NCI-H345 (cell line): ENCODE measurements at places on chromosomes 5 and 9.

GRCh38 chr5:117486879-117487391, 912.3 kb upstream of the SEMA6A start:
- no peak for DNase-seq

GRCh38 chr5:80177236-80177635, 78.6 kb downstream of the SERINC5 start:
- DNase-seq: no peak

GRCh38 chr5:62308439-62308838, 2.4 kb downstream of the KIF2A start:
- DNase-seq: no peak

GRCh38 chr5:78533356-78533755, 115.2 kb downstream of the LHFPL2 start:
- DNase-seq: no peak

- DNase-seq: no peak
These were observed 30.7 kb downstream of the TERT start for GRCh38 chr5:1264211-1264610.

DNA sequence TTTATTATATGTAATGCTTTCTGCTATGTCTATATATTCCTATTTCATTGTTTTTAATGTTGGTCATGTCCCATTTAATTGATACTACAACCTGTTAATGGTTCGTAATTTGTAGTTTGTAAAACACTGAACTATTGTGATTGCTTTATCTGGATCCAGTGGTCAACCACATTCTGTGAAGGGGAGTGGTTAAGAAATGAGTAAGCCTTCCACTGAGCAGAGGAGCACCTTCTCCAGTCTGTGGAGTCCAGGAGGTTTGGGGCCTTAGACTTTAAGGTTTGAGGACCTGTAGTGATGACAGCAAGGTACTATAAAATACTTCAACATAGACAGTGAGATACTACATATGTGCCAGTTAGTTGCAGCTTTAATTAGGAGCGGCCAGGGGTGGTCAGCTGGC, 67.7 kb upstream of the RAD23B start:
- no peak for DNase-seq

GRCh38 chr5:96114736-96115135, 153.1 kb upstream of the ELL2 start:
- no peak for DNase-seq

DNA sequence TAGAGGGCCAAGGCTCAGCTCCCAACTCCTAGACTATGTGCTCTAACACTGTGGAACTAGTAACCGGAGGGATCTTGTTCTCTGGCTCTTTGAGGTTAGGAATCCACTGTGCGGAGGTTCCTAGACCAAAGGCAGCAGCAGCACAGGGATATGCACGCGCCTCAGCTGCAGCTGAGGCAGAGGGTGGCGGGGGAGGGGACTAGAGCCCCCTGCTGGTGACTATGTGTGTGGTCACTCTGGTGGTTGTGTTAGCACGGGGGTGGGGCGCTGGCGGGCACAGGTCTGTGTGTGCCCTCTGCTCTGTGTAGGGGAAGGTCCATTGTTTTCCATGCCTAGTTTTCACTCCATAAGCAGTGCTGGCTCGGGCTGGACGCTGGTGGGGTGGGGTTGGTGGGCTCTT, 458.0 kb upstream of the IZUMO3 start:
- DNase-seq: no peak

DNA sequence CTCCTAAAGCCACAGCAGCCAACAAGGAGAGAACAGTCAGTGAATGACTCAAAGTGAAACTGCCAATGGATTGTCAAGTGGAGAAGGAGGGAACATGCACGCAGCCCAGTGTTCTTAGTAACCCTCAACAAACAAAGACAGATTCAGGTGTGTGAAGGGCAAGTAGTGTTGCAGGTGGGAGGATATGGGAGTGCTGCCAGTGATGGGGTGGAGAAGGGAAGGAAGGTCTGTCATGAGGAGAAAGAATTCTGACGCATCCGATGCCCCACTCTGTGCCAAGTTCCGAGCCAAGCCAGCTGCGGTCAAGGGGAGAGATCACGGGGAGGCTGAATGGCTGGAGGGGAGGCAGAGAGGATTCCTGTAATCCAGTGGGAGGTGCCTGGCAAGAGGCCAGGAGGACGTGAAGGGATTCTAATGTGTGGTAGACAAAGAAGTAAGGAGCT, 56.5 kb downstream of the CAST start:
- peak; percentile 56 for DNase-seq

GRCh38 chr5:106833517-106833916, 837.2 kb downstream of the EFNA5 start:
- DNase-seq: no peak

DNA sequence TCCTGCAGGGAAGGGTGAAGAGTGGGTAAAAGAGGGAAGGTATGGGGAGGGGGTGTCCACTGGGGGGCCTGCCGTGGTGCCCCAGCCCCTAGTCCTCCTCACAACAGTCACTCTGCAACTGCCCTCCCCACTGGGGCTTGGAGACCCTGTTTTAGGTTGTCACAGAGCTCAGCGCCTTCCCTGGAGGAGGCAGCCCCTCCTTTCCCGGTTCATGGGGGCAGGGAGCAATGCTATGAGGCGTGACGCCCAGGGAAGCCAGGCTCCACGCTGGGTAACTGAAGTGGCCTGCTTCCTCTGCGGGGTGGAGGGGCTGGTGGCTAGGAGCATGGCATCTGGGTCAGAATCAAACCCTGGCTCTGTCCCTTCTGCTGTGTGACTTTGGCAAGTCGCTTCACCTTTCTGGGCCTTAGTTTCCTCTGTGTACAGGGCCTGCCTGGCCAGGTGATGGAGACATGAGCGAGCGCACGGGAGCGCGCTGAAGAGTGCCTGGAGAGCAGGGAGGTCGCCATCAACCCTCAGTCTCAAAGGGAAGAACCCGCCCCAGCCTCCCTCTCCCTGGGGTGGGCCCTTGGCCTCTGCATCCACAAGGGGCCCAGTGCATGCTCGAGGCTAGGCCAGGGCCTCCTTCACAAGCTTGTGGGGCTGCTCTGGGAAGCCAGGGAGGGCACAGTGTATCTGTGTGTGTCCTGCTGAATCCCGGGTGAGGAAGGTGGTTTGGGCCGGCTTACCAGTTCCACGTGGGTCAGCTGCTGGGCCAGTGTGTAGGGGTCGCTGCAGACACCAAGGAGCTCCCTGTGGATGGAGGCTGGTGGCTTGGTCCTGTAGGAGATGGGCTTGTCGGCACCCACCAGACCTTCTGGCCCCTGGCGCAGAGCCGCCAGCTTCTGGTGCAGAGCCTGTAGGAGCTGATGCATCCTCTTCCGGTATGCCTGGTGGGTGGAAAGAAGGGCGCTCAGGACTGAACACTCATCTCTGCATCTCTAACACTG, 56.4 kb upstream of the RNF130 start:
- no peak for DNase-seq

DNA sequence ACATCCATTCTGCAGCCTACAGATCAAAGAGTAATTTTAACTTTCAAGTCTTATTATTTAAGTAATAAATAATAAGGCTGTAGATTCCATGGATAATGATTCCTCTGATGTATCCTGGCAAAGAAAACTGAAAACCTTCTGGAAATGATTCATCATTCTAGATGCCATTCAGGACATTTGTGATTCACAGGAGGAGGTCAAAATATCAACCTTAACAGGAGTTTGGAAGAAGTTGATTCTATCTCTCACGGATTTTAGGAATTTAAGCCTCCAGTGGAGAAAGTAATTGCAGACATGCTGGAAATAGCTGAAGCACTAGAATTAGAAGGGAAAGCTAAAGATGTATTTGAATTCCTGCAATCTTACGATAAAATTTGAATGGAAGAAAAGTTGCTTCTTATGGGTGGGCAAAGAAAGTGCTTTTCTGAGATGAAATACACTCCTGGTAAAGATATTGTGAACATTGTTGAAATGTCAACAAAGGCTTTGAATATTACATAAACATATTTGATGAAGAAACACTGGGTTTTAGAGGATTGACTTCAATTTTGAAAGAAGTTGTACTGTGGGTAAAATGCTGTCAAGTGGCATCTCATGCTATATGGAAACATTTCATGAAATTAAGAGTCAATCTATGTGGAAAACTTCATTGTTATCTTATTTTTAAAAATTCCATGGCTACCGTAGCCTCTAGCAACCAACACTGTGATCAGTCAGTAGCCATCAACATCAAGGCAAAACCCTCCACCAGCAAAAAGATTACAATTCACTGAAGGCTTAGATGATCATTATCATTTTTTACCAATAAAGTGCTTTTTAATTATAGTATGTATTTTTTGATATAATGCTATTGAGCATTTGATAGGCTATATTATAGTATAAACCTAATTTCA, 1141.0 kb downstream of the CDH12 start:
- no peak for DNase-seq

DNA sequence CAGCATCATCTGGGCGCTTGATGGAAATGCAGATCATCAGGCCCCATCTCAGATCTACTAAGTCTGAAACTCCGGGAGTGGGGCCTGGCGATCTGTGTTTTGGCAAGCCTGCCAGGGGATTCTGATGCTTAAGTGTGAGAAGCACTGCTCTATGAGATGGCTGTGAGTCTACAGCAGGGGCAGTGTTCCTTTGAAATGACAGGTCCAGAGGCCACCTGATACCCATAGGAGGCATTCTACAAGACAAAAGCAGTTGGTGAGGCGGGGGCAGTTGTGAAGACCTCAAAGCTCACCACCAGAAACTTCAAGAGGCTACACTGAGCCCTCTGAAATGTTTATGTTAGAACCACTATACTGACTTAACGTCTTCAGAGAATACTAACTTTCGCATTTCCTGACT, 86.9 kb upstream of the SPATA31D4 start:
- DNase-seq: no peak

GRCh38 chr5:168886157-168886556, 307.0 kb upstream of the PANK3 start:
- DNase-seq: peak; percentile 27

GRCh38 chr5:80255431-80255810, 427 bp downstream of the SERINC5 start:
- peak; percentile 48 for DNase-seq

DNA sequence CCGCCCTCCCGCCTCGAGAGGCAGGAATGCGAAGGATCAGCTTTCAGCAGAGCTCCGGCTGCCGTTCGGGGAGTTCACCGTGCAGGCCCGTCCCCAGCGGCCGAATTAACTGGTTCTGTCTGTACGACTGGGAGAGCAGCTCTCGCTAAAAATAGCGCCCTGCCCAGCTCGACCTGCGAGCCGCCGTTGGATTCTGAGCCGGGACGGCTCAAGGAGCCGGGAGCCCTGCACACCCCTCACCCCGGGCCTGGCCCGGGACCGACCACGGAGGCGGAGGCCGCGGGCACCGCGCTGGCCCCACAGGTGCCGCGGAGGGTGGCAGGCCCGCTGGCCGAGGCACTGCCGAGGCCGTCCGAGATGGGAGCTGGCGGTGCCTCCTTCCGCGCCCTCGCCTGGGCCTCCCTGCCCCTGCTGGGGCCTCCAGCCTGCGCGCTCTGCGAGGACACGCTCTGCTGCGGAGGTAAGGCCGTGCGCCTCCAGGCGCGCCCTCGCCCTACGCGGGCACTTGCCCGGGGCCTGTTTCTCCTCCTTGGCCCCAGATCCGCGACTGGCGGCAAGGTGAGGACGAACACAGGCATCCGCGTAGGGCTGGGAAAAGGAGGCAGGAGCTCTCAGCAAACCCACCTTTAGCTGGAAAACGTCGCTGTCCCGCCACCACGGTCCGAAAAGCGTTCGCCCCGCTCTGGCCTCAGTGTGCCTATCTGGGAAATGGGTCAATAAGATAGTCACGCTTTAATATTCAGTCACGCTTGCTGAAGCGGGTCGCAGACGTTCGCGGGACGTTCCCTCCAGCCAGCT, 53.1 kb upstream of the DAB2IP start:
- no peak for DNase-seq

GRCh38 chr9:81717747-81718077, 28.4 kb upstream of the TLE1 start:
- no peak for DNase-seq

DNA sequence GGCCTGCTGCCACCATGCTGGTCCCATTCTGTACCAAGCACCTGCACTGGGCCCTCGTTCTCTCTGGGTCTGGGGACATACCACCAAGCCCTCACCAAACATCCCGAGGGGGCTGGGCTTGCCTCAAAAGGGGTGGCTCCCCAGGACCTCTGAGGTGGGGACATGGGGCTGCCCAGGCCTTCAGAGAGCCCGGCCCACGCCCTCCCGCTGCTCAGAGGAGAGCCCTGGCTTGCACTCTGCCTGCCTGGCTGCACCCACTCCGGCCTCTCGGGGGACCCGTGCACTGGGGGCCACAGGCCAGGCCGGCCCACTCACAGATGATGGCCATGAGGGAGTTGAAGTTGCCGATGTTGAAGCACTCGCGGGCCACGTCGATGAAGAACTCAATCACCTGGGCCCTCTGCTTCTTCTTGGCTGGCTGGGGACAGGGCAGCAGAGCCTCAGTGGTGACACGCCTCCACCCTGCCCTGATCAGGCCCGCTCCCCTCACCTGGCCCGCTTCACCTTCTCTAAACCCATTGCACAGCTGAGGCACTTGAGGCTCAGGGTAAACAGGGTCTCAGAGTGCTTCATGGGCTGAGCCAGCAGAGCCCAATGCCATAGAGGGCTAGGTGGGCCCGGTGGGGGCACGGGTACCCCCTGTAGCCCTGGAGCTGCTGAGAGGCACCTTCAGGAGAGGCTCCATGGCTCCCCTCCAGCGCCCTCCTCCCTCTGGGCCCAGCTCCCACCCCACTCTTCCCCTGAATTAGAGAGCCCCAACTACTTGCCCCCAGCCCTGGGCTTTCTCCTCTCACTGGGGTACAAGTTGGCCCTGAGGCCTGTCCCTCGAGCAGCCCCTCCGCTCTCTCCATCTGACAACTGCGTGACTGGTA, 47.7 kb upstream of the RNF130 start:
- DNase-seq: no peak

GRCh38 chr9:124300312-124300711, 42.6 kb downstream of the NEK6 start:
- no peak for DNase-seq

GRCh38 chr5:34467436-34467835, 188.7 kb upstream of the RAI14 start:
- no peak for DNase-seq

DNA sequence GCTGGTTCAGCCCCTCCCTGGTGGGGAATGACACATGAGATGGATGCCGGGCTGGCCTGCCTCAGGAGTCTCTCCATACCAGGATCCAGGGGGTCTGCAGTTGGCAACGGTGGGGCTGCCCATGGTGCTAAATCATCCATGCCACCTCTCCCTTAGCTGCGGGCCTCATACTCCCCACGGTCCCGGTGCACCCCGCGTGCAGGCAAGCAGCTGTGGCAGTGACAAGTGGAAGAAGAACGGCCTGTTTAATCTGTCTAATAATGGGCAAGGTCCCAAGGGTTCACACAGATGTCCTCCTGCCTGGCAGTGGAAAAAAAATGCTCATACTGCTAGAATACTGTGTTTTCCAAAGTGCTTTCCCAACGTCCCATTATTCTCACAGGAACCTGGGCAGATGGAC, 196.9 kb upstream of the PANK3 start:
- DNase-seq: peak; percentile 29

GRCh38 chr9:112401175-112401815, 21.4 kb downstream of the HSDL2 start:
- DNase-seq: no peak

- peak; percentile 74 for DNase-seq
These were observed 965 bp downstream of the PTGDS start for GRCh38 chr9:136978073-136978864.

DNA sequence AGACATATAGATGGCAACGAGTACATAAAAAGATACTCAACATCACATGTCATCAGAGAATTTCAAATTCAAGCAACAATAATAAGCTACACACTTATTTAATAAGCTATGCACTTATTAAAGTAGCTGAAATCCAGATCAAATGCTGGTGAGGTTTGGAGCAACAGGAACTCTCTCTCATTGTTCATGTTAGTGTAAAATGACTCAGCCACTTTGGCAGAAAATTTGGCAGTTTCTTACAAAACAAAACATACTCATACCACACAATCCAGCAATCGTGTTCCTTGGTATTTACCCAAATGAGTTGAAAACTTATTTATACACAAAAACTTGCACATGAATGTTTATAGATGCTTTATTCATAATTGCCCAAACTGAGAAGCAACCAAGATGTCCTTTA, 131.5 kb upstream of the NFIL3 start:
- DNase-seq: no peak
